Smooth muscle cell of bladder (primary cell): ENCODE measurements at places on chromosomes 2 and 18. TPM values are rescaled to one million over a fixed set of nuclear protein-coding genes. Genes with fewer than 3 reads are reported as not detected.

The FBXO41 gene
- 1.1 and 1.6 TPM in 2 replicates for total RNA-seq

The UGT1A7 gene
- 0.28 and 0.46 TPM in 2 replicates for total RNA-seq

The ADGRF3 gene
- under 0.01 TPM in 2 replicates for total RNA-seq

The FLACC1 gene
- total RNA-seq: 0.28 and 0.74 TPM in 2 replicates

The MAPRE3 gene
- total RNA-seq: 3.1 and 3.3 TPM in 2 replicates

The LYG2 gene
- total RNA-seq: not detected in 2 replicates

The GREB1L gene
- total RNA-seq: 0.09 TPM in 1 of 2 replicates, not detected in the other

The VIL1 gene
- not detected in 2 replicates for total RNA-seq

The PROKR1 gene
- not detected in 2 replicates for total RNA-seq

The FAM237A gene
- not detected in 2 replicates for total RNA-seq

The LCT gene
- not detected in 2 replicates for total RNA-seq

The TEX44 gene
- total RNA-seq: not detected in 2 replicates
